ENCODE measurements at places on chromosomes 5 and 9. TPM values are rescaled to one million over a fixed set of nuclear protein-coding genes. Genes with fewer than 3 reads are reported as not detected.

GRCh38 chr5:102815540-102816332 is 60.6 kb downstream of the PAM start:
- DNase-seq = no peak

ST8SIA4 gene
- 29.0 TPM for total RNA-seq

CHD1 gene
- 52.1 TPM for total RNA-seq

- peak; percentile 99 for DNase-seq
Observed at GRCh38 chr9:70601000-70601951, 186.8 kb upstream of the KLF9 start.

- DNase-seq = no peak
Observed at GRCh38 chr5:134189031-134189430, 12.3 kb upstream of the SKP1 start.

DNA sequence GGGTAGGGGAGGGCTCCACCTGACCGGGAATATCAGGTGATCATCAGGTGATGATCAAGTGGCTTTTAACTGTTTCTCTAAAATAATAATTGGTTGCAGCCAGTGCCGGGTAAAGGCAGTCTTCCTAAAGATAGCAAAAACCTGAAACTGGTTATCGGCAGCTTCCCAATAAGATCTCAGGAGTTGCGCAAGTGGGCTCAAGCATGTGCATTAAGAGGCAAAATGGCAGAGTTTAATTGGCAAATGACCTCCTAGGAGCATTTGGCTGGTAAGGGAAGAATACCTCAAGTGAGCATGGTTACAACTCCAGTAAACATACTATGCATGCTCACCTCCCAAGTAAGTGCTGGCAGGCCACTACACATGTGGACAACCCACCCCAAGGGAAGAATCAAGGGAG is 4.2 kb downstream of the C1QTNF3 start:
- DNase-seq = no peak

- peak; percentile 14 for DNase-seq
Observed at GRCh38 chr5:125244531-125244930, 498.1 kb upstream of the ZNF608 start.

COL15A1 gene
- total RNA-seq = 1.6 TPM

- peak; percentile 13 for DNase-seq
Observed at GRCh38 chr9:71909887-71910649, 925 bp downstream of the ABHD17B start.

DNA sequence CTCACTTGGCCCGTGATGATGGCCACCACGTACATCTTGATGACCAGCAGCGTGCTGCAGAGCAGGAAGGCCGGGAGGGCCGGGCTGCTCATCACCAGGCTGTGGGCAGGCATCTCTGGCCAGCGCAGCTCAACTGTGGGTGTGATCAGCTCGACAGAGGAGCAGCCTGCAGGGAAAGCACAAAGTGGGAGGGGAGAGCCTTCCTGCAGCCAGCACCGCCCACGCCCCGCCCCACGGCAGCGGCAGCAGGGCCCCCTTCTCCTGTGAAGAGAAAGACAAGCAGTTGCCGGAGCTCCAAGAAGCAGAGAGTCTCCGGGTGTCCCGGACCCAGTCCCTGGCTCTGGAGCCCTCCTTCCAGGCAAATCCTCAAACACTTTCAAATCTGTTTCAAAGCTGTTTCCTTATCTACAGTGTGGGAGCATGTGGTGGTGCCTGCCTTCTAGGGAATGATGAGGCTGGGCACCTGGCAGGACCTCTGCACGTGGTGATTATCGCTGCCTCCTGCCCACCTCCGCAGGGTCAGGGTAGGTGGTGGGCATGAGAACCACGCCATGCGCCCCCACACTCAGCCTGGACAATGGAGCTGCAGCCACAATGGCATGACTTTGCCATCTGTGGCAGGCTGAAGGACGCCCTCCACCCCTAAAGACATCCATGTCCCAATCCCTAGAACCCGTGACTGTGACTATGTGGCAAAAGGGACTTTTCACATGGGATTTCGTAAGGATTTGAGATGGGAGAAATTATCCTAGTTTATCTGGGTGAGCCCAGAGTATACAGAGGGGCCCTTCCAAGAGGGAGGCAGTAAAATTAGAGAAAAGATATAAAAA is at the start of gene PTGES:
TSS of gene PTGES (minus strand) at position 143 of the 830 bp plus-strand sequence. CDS start at position 113, 30 bp downstream.
- peak; percentile 85 for DNase-seq

SPINK4 gene
- 4.5 TPM for total RNA-seq

DNA sequence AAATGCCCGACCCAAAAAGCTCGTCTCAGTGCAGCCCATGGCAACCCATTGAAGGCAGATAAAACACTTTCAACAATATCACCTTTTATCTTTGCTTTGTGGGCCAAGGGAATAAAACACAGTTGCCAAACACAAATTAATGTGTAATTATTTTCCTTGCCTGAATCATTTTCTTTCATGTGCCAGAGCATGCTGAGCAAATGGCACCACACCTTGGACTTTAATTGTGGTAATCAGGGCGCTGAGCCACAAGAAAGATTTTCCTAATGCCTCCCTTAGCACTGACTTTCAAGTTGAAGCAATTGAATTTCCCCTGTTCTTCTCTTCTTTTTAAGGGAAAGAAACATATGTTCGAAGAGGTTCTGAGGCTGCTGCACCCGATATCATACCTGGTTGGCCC is 297.1 kb upstream of the MSX2 start:
- no peak for DNase-seq

QRFP gene
- not detected for total RNA-seq

C8G gene
- not detected for total RNA-seq

DNA sequence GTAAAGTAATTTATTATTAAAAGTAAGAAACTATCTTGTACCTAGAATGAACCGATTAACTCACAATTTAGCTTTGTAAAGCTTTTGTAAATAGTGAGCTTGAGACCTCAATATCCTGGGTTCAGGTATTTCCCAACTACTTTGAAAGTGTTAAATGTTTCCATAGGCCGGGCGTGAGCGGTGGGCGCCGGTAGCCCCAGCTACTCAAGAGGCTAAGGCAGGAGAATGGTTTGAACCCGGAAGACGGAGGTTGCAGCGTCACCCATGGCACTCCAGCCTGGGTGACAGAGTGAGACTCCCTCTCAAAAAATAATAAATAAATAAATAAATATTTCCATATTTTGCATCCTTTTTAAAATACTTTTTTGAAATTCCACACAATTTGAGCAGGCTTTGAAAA is 1.5 kb upstream of the ANKH start:
- no peak for DNase-seq

DNA sequence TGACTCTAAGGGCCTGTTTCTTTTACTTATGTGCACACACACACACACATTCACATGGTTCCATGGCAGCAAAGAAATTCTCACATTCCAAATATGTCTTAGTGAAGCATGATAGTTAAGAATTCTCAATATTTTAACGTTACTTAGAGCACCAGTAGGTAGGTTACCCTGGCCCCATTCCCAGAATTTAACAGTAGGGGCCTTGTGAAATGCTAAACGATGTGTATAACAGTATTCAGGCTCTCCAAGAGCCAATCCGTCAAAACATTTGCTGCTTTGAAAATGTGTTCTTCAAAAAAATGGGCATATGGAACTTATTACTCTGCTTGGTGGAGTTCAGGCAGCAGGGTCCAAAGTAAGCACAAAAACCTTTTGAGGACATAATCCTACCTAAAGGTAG is 93.7 kb upstream of the DAB2 start:
- DNase-seq = peak; percentile 32

GRCh38 chr9:94693485-94694204 is 32.9 kb upstream of the AOPEP start:
- no peak for DNase-seq

- DNase-seq = peak; percentile 50
Observed at GRCh38 chr5:142186857-142187594, 78.4 kb downstream of the NDFIP1 start.

GRCh38 chr5:62931153-62931950 is 352.7 kb downstream of the LRRC70 start:
- no peak for DNase-seq

PCDHA12 gene
- total RNA-seq = 0.60 TPM

DNA sequence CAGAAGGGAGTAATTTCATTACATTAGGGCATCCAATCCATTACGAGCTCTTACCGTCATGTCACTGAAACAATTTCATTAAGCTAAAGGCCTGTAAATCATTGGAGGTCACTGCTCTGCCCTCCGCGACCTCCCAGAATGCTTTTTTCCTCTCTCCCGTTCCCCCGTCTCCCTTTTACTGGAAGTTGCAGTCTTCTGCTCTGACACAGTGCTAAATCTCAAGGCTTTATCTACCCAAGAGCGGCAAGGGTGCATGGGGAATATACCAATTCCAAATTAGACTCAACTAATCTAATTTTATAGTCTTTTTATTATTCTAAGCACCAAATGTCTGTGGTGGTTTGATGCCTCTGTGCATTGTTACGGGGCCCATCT is 265.7 kb upstream of the PANK3 start:
- DNase-seq = no peak

TRAPPC13 gene
- total RNA-seq = 38.0 TPM

DNAI1 gene
- 0.27 TPM for total RNA-seq

- DNase-seq = no peak
Observed at GRCh38 chr5:118228489-118228888, 759.9 kb downstream of the DTWD2 start.

GRCh38 chr9:127578952-127579853 is 32.9 kb upstream of the STXBP1 start:
- peak; percentile 98 for DNase-seq

DNA sequence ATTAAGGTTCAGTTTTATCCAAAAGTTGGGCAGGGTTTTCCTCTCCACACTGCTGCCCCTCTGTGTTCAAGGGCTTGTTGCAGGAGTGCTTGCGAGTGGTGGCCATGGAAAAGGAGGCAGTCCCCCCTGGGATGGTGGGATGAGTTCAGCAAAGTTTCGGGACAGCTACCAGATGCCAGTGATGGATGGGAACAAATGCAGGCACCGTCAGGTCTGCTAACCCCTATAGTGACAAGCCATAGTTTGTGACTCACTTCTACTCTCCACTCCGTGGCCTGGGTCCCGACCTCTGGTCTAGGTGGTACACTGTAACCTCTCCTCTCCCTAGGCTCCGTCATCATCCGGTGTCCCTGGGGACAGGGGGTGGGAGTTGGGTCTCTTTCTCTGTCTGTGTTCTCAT is 3.8 kb upstream of the RNF14 start:
- no peak for DNase-seq

DNA sequence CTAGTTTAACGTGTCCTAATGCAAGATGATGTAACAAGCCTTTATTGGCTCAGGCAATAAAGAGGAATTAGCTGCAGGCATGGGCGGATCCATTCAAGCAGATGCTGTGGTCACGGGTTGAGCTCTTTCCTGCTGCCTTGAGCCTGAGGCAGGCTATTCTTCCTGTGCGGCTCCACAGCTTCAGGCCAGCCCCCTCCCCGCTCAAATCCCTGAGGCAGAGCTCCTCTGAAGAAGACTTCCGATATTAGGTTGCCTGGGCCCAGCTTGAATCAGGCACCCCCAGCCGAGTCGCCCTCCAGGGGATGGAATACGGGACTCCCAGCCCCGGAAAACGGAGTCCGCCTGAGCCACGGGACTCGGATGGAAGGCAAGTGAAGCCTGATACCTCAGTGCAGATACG is 95.0 kb upstream of the RUFY1 start:
- no peak for DNase-seq

DNA sequence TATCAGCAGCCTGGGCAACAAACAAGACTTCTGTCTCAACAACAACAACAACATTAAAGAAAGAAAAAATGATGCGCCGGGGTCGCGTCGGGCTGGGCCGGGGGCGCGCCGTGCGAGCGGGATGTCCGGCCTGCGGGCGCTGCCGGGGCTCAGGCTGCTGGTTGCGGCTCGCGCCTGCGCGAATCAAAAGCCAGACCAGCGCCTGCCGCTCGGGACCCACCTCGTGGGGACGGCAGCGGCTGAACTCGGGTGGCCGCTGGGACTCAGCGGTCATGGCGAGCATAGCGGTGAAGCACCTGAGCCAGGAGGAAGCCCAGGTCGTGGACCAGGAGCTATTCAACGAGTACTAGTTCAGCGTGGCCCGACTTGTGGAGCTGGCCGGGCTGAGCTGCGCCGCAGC is 11.9 kb upstream of the NHP2 start:
- peak; percentile 12 for DNase-seq

HMCN2 gene
- total RNA-seq = not detected

DNA sequence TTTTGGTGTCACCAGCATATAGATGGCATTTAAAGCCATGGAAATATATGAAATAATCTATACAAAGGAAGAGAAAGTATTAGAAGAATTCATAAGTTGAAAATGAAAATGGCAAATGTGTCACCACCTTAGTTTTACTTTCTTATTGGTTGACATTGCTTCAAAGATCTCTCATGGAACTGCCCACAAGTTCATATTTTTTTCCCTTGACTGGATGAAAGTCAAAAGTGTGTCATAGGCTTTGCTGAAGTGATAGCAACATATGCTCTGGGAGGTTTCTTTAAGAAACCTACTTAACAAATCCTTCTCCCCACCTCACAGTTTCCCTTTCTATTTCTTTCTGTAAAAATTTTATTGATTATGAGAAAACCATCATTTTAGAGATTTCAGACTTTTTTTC is 127.2 kb downstream of the VPS13A start:
- DNase-seq = no peak

NMUR2 gene
- total RNA-seq = not detected

DNA sequence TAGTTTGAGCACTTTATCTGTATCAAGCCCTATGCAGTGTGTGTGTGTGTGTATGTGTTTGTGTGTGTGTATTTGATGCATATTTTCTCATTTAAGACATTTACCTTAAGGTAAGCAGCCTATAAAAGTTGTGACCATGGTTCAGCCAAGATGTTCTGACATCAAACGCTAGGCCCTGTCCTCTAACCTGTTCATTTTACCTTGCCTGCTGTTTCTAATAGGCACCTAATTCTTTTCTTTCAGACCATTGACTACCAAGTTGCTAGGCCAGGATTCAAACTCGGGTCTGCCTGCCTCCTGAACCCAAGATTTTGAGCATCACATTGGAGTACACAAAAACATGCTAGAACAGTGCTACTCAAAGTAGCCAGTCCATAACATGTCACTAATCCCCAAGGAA is 274.5 kb downstream of the PLK2 start:
- DNase-seq = no peak

GRCh38 chr5:143316844-143317631 is 86.4 kb downstream of the NR3C1 start:
- DNase-seq = no peak

- DNase-seq = no peak
Observed at GRCh38 chr5:78545406-78545805, 103.2 kb downstream of the LHFPL2 start.

DNA sequence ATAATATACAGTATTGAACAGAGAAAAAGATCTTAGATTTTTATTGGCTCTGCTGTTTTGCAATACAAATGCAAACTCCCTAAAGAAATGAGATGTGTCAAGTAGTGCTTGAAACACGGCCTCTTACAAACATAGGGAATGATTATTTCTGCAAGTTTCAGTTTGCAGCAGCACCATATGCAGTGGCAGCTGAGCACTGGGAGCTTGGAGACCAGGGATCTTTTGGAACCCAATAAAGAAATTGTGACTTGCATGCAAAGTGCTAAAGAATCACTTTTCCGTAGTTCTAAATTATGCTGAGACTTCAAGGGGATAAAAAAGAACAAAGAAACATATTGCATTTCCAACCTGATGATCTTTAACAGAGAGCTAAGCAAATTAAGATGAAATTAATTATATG is 674.6 kb upstream of the ZNF608 start:
- DNase-seq = no peak

All from H4 (cell line).